Liver (tissue), 10 donors: ENCODE measurements at places on chromosomes 12 and 14. TPM values are rescaled to one million over a fixed set of nuclear protein-coding genes. Genes with fewer than 3 reads are reported as not detected.

- no peak for DNase-seq
Measured at GRCh38 chr14:80940146-80940545, 1.4 kb downstream of the CEP128 start.

Gene TAS2R8
- total RNA-seq: not detected

DNA sequence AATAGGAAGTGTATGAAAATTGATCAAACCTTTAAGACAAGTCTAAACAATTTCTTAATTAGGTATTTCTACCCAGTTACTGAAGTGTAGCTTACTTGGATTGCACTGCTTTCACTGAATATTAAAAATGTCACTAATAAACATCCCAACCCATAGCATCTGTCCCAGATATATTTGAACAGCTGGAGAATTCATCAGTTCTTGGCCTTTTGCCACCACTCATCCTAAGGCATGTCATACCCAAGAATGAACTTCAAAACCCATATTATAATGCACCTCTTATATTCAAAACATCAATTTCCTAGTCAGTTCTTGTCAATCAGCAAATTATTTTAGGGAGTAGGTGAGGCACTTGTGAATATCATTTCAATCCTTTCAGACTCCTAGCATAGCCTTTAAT lies 392.3 kb downstream of the PAWR start:
- no peak for DNase-seq

- DNase-seq: no peak
Measured at GRCh38 chr12:29008786-29009185, 140.3 kb upstream of the FAR2 start.

Gene CTSG
- total RNA-seq: not detected

- no peak for DNase-seq
Measured at GRCh38 chr12:110705309-110705708, 16.4 kb upstream of the HVCN1 start.

- no peak for DNase-seq
Measured at GRCh38 chr12:26044592-26044991, 80.2 kb downstream of the BHLHE41 start.
